Stimulated activated CD4-positive, alpha-beta T cell treated with anti-CD3 and anti-CD28 coated beads, Interleukin-15, amount 100 ng/mL, for 1 hour (primary cell): ENCODE measurements at places on chromosomes 5 and 9.

GRCh38 chr5:54080831-54081230 lies 229.5 kb downstream of the ARL15 start:
- DNase-seq, result no peak

GRCh38 chr9:426976-427375 lies 212.3 kb downstream of the DOCK8 start:
- no peak for DNase-seq

GRCh38 chr5:10601246-10602030 lies 37.6 kb downstream of the ANKRD33B start:
- DNase-seq, result no peak

DNA sequence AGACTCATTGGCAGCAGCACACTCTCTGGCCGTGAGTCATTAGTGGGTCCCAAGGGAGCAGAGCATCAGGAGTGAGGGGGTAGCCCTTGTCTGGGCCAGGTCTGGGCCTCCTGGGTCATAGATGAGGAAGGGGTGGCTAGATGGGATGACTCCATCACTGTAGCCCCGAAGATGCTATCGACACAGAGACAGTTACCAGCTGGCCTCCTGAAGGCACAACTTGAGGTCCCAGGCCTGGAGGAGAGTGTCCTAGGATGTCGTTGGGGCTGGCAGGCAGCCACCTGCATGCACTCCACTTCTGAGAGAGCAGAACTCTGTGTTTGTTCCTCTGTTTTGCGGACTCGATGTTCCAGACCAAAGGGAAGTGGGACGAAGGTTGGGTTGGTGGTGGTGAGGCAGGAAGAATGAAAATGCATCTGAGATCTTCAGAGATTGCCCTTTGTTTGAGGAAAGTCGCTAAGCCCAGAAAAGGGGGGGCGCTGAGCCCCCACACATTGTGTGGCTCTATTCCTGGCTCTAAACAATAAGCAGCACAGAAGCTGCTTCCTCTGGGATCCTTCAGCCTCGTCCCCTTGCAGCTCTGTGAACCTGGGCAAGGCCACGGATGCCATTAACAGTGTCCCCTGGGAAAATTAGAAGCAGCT lies 4.7 kb downstream of the BTNL9 start:
- DNase-seq, result no peak

GRCh38 chr9:34179213-34180136 lies 632 bp downstream of the UBAP1 start:
- no peak for DNase-seq

DNA sequence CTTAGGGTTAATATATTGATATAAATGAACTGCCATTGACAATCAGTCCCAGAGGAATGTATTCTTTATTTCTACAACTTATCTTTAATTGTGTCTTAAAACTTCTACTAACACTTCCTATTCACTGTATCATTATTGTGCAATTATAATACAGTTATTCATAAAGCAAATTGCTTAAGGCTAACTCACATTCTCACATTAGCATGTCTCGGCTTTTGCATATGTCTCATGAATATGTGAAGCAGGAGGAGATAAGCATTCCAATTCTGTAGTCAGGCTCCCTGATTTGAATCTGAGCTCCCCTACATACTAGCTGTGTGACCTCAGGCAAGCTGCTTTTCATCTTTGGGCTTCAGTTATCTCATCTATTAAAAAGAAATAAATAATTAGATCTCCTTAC lies 45.4 kb downstream of the PLGRKT start:
- DNase-seq, result no peak

GRCh38 chr9:128412120-128412790 lies 8.4 kb upstream of the CERCAM start:
- DNase-seq, result peak; percentile 27

GRCh38 chr9:108136656-108137055 lies 647.1 kb upstream of the KLF4 start:
- no peak for DNase-seq

- no peak for DNase-seq
Observed at GRCh38 chr5:113057557-113057984, 81.0 kb downstream of the DCP2 start.

DNA sequence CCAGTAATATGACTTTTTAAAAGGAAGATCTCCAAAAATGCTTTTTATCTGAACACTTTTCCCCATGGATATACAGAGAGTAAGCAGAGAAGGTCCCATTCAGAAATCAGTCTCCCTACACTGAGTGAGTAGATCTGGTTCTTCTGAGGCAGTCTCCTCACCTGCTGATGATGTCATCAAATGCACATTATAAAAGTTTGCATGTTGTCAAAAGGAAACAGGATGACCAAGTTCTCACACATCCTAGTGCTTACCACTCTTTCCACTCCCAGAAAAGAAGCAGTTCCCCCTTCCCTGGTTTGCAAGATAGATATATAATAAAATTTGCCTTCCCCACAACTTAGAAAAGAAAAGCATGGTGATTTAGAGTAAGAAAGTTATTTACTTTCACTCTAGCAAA lies 180.5 kb downstream of the RAB3C start:
- no peak for DNase-seq

DNA sequence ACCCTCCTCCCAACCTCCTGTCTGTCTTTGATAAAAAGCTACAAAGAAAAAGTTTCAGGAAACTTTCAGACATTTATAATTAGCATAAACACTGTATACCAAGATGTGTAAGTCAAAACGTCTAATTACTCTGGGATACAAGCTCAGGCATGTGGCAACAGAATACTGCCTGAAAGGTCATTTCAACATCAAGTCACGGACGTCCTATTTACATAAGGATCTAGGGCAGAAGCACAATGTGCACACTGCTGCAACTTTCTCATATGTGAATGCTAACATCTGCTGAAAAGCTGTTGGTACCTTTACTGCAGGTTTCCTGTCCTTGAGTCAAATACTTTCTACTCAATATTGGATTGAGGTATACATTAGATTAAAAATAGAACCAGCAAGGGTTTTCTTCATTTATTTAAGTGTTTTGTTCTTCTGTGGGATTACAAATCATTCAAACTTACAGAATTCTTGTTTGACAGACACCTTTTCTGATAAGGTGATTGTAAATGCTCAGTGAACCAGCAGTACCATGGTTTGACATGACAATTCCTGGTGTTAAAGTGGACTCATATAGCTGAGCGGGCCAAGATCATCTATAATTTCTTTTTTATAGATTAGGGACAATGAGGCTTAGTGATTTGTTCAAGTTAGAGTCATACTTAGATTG lies 36.8 kb downstream of the ELL2 start:
- no peak for DNase-seq

GRCh38 chr5:95786821-95787418 lies 35.6 kb downstream of the GLRX start:
- no peak for DNase-seq

DNA sequence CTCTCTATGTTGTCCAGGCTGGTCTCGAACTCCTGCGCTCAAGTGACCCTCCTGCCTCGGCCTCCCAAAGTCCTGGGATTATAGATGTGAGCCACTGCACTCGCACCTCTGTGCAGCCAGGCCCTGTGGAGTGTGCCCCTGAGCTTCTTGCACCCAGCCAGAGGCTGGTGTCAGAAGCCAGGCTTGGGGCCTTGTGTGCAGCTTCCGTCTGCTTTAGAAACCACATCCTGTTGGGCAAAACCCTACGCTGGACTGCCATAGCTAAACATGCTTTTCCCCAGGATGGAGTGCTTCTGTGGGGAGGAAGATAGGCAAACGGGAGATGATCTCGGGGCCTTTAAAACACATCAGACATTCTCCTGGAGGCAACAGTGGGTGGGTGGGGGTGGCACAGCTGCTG lies 40.1 kb downstream of the PRRT1B start:
- DNase-seq, result no peak

DNA sequence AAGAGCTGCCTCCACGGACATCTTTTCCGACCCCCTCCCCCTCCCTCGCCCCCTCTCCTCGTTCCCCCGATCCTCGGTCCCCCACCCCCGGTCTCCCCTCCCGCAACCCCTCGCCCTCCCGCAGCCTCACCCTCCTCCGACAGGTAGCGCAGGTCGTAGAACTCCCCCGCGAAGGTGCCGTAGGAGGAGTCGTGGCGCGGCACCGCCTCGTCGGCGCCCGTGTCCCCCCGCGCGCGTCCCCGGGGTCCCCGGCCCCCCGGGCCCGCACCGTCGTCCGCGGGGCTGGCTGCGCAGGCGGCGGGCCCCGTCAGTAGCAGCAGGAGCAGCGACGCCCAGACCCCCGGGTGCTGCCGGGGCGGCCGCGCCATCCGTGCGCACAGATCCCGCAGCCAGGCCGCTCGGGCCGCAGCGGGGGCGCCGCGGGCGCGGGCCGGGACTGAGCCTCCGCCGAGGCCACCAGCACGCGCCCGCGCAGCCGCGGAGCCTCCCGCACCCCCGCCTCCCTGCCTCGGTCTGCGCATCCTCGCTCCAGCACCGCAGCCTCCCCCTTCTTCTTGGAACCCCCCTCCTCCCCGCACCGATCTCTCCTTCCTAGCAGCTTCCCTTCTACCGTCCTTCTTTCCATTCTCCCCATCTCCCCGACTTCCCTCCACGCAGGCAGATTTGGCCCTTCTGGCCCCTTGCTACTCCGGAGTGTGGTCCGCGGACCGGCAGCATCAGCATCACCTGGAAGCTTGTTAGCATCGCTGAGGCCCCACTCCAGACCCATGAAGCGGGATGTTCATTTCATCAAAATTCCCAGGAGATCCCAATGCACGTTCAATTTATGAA lies at the start of gene FRRS1L:
FRRS1L (minus strand) TSS at position 479 of the 831 bp plus-strand sequence; CDS start at position 368, 111 bp downstream.
- no peak for DNase-seq

DNA sequence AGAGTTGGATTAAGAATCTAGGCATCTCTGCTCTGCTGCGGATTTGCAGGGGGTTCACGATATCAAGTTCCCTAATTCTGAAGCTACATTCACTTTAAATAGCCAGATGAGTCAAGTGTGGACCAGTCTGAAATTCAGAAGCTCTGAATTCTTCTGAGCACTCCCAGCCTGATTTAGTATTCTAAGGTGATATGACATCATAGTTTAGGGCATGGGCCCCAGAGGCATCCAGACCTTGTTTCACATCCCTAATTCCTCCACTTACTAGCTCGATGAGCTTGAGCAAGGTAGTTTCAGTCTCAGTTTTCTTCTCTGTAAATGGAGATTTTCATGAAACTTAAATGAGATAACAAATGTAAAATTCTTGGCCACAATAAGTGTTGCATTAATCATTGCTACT lies 65.2 kb downstream of the TMEM167A start:
- no peak for DNase-seq
